Pulmonary artery endothelial cell (primary cell): ENCODE measurements at places on chromosomes 5 and 9. TPM values are rescaled to one million over a fixed set of nuclear protein-coding genes. Genes with fewer than 3 reads are reported as not detected.

Gene PCDHA13
- under 0.01 and 0.04 TPM in 2 replicates for total RNA-seq

Gene HRH2
- total RNA-seq: 0.26 TPM in 1 of 2 replicates, not detected in the other

Gene SEMA5A
- 0.04 and 0.40 TPM in 2 replicates for total RNA-seq

Gene GARIN3
- total RNA-seq: not detected in 2 replicates

Gene CCDC192
- total RNA-seq: not detected in 2 replicates
